ENCODE measurements at places on chromosomes 2 and 18.
A peak's percentile ranks its signal among the peaks of the same experiment; 100 is the strongest.

DNA sequence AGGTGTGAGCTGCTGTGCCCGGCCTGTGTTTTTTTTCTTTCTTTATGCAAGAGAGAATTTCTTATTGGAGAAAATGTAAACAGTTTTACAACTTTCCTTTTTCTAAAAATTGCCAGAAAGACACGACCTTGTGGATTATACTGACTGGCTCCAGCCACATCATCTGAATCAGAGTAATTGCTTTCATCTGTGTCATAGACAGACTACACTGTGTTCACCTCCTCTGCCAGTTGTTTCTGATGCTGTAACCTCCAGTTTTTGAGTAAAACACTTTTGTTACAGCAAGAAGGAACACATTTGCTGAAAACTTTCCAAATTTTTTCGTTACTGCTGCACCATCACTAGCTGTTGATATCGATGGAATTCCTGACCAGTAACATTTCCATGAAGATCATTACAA, 43.9 kb upstream of the PLEKHM3 start:
- DNase-seq = no peak

GRCh38 chr2:149313512-149313972, 16.8 kb upstream of the LYPD6 start:
- DNase-seq = peak; percentile 34

DNA sequence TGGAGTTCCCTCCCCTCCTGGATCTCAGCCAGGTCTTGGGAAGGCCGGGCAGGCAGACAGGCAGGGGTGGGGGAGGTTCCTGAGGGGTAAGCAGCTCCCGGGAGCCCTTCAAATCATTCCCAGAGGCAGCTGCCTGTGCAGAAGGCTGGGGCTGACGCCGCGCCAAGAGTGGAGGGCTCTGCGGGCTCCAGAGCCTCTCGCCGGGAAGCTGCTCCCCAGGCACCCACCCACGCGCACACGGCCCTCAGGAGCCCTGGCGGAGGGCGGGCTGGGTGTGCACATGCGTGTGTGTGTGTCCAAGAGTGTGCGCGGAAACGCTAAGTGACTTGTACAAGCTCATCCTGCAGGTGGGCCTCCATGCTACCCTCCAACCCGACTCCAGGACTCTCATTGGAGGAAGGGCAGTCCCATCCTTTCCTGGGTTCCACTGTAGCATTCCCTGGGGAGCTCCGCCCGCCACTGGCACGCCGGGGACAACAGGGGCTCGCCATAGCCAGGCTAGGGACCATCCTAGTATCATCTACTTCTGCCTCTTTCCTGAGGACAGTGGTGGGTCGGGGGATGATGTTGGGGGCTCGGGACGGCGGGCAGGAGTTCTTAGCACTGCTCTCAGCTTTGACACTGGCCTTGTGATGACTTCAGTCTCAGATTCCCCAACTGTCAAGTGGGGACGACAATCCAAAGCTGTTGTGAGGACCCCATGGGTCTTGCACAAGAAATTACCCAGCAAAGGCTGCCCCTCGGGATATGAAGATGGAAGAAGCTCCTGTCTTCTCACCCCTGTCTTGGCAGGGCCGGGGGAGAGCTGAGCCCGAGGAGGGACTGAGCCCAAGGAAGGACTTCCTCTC, 50.3 kb downstream of the INHBB start:
- DNase-seq = no peak

GRCh38 chr2:142180820-142181533, 50.2 kb upstream of the LRP1B start:
- DNase-seq = peak; percentile 21

DNA sequence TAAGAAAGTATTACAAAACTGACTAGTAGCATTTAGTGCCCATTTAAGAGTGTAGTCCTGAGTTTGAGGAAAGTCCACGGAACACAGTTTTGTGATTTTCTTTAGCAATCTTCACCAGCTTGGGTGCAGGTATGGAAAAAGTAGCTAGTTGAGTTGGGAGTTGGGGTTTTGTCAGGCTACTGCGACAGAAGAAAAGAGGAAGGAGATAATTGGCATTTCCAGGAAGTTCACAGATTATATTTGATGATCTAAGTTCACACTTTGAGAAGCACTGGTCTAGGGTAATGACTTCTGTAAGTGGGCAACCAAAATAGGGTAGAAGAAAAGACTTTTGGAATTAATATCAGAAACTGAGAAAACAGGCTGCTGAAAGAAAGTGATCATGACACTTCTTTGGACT, 52.1 kb downstream of the VIL1 start:
- DNase-seq = no peak

DNA sequence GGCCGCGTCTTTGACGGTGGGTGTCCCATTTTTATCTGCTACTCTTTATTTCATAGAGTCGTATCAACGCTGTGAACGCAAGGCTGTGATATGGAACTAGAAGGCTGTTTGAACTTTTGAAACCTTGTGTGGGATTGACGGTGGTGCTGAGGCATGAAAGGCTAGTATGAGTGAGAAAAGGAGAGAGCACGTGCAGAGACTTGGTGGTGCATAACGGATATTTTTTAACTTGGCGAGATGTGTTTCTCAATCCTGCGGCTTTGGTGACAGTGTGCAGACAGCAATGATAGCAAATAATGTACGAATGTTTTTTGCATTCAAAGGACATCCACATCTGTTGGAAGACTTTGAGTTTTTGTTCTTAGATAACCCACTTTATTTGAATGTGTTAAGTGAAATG, 6.2 kb downstream of the HES6 start:
- no peak for DNase-seq
